ENCODE measurements at places on chromosomes 3 and 15. TPM values are rescaled to one million over a fixed set of nuclear protein-coding genes. Genes with fewer than 3 reads are reported as not detected.

DNA sequence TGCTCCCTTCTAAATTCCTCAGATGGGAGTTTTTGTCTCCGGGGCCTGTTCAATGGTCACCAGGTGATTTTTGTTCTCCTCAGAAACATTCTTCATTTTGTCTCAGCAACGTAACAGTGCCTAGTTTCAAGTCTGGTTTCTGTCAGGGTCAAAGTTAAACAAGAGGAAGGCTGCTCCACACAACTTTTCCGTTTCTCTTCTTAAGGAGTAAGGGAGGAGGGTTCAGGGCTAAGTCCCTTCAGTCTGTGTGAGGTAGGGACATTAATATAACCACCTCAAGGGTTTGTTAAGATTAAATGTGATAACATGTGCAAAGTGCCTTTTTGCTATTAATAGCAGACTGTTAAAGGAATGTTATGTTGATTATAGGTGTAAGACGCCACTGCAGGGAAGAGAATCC, 41.8 kb downstream of the HOMER2 start:
- no peaks in the 10 kb centered on the region for H3K27me3 ChIP-seq
- no peak overlapping the region for H3K27ac ChIP-seq
- H3K36me3 ChIP-seq: no peaks in the 10 kb centered on the region
- H3K4me1 ChIP-seq: no peaks in the 10 kb centered on the region

DNA sequence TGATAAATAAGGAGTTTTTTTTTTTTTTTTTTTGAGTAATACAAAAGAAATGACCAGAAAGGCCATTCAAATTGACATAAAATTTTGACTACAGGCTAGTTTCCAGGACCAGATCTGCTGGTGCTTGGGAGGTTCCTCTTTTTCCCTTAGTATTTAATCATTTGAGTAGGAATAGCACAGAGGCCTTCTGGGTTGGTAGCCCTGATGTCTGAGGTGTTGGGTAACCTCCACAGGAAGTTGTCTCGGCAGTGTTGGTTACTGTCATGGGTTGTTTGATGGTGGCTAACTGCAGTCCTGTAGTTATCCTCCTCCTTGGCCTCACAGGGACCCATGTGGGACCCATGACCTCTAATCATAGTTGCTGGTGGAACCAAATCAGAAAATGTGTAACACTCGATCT, 91.1 kb downstream of the USP13 start:
- no peaks in the 10 kb centered on the region for H3K4me1 ChIP-seq
- H3K27ac ChIP-seq: no peak overlapping the region
- no peaks in the 10 kb centered on the region for H3K27me3 ChIP-seq
- H3K4me3 ChIP-seq: no peak overlapping the region
- DNase-seq: no peak

The TMEM108 gene
- total RNA-seq: 3.2 TPM

The CLDN11 gene
- 136 TPM for total RNA-seq

The CCDC13 gene
- 1.2 TPM for total RNA-seq

The MASP1 gene
- total RNA-seq: 172 TPM

- no peaks in the 10 kb centered on the region for H3K36me3 ChIP-seq
- no peak overlapping the region for H3K4me3 ChIP-seq
- no peak overlapping the region for H3K27ac ChIP-seq
- H3K4me1 ChIP-seq: no peaks in the 10 kb centered on the region
These were observed 24.1 kb upstream of the ZKSCAN7 start for GRCh38 chr3:44530911-44531310.

DNA sequence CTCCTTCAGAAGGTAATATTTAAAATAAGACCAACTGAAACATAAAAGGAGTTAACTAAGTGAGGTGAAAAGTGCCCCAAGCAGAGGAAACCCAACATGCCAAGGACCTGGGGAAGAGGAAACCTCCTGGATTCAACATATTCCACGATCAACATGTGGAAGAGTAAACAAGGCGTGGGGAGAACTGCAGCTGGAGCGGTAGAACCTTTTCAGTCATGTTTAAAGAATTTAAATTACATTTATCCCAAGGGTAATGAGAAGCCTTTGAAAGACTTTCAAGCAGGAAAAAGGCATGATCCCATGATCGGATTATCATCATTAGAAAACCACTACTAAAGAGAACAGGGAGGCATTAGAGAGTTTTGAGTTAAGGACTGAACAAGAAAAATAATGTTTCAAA, 330.7 kb downstream of the FHIT start:
- no peak overlapping the region for H3K4me3 ChIP-seq
- no peak overlapping the region for H3K27ac ChIP-seq
- no peaks in the 10 kb centered on the region for H3K27me3 ChIP-seq
- H3K4me1 ChIP-seq: no peaks in the 10 kb centered on the region

Measured in vagina (tissue), 2 donors.